T-helper 17 cell (primary cell): ENCODE measurements at places on chromosomes 11 and 22. TPM values are rescaled to one million over a fixed set of nuclear protein-coding genes. Genes with fewer than 3 reads are reported as not detected.

GRCh38 chr22:27715106-27715505, 86.5 kb downstream of the MN1 start:
- H3K27ac ChIP-seq, result no peak overlapping the region
- H3K36me3 ChIP-seq, result no peaks in the 10 kb centered on the region
- H3K4me1 ChIP-seq, result no peaks in the 10 kb centered on the region
- H3K4me3 ChIP-seq, result no peak overlapping the region

GRCh38 chr22:35649026-35649553, 844 bp downstream of the APOL6 start:
- DNase-seq, result no peak
- peaks cover 9% of the 10 kb centered on the region for H3K36me3 ChIP-seq
- H3K27me3 ChIP-seq, result no peaks in the 10 kb centered on the region
- H3K4me3 ChIP-seq, result peak overlapping the region; percentile 100

GRCh38 chr11:66311470-66311964, 5.3 kb downstream of the CD248 start:
- H3K27ac ChIP-seq, result peak overlapping the region; percentile 88
- H3K4me3 ChIP-seq, result peak overlapping the region; percentile 95
- no peak for DNase-seq
- H3K27me3 ChIP-seq, result peaks cover 7% of the 10 kb centered on the region
- H3K36me3 ChIP-seq, result no peaks in the 10 kb centered on the region

OTOG gene
- not detected for total RNA-seq

GRCh38 chr11:119332111-119332765, 2.1 kb upstream of the RNF26 start:
- H3K4me1 ChIP-seq, result peaks cover 20% of the 10 kb centered on the region
- H3K36me3 ChIP-seq, result peaks cover 5% of the 10 kb centered on the region
- peaks cover 16% of the 10 kb centered on the region for H3K27me3 ChIP-seq
- H3K27ac ChIP-seq, result peak overlapping the region; percentile 80
- no peak for DNase-seq

- no peak for DNase-seq
- H3K27me3 ChIP-seq, result no peaks in the 10 kb centered on the region
- H3K4me1 ChIP-seq, result peaks cover 4% of the 10 kb centered on the region
- H3K27ac ChIP-seq, result no peak overlapping the region
Observed at GRCh38 chr11:782264-783174, 5.2 kb upstream of the GATD1 start.

DNA sequence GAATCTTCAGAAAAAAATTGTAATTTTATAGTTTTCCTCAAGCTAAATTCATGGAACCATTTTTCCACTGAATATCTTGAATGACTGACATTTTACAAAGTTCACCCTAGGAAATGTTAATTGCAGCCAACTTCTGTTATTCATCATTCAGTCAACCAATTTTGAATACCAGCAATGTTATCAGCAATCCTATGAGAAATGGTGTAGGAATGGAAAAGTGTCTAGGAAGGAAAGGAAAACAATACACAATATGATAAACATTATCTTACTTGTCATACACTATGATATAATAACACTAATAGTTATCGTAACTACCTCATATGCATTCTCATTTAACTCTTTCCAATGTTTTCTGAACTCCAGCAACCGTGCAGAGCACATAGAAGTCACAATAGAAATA, 790.5 kb upstream of the LRRC4C start:
- no peaks in the 10 kb centered on the region for H3K36me3 ChIP-seq
- DNase-seq, result no peak
- H3K27me3 ChIP-seq, result no peaks in the 10 kb centered on the region
- no peaks in the 10 kb centered on the region for H3K4me1 ChIP-seq
- H3K27ac ChIP-seq, result no peak overlapping the region

DNA sequence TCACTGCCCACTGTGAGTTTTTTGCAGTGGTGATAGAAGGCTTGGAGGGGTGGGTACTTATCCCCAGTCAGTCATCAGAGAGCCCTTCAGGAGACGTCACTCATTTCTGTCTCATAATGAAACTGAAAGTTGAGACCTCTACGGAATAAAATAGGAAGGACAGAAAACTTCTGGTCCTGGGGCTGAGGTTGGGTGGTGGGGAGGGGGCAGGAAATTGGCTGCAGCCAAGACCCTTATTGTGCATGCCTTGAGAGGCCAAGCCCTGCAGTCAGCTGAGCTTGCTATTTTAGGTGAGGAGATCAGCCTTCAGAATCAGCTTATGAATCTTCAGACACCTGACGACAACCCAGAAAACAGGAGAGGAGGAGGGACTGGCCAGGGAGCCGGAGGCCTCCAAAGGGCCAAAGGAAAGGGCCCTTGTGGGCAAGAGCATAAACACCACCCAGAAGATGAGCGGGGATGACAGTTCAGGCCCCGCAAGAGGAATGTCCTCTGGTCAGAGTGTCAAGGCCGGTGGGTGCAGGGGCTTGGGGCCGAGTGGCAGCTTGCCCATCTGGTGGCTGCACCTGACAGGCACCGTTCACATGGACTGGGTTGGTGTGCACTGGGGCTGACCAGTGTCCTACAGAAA, 17.9 kb upstream of the ADA2 start:
- peak overlapping the region; percentile 95 for H3K27ac ChIP-seq
- H3K4me1 ChIP-seq, result peaks cover 6% of the 10 kb centered on the region
- no peaks in the 10 kb centered on the region for H3K36me3 ChIP-seq
- no peak for DNase-seq
- H3K27me3 ChIP-seq, result no peaks in the 10 kb centered on the region

- H3K36me3 ChIP-seq, result no peaks in the 10 kb centered on the region
- DNase-seq, result no peak
- H3K27ac ChIP-seq, result no peak overlapping the region
- H3K27me3 ChIP-seq, result no peaks in the 10 kb centered on the region
Observed at GRCh38 chr11:65672180-65672860, 9.6 kb upstream of the RELA start.

DNA sequence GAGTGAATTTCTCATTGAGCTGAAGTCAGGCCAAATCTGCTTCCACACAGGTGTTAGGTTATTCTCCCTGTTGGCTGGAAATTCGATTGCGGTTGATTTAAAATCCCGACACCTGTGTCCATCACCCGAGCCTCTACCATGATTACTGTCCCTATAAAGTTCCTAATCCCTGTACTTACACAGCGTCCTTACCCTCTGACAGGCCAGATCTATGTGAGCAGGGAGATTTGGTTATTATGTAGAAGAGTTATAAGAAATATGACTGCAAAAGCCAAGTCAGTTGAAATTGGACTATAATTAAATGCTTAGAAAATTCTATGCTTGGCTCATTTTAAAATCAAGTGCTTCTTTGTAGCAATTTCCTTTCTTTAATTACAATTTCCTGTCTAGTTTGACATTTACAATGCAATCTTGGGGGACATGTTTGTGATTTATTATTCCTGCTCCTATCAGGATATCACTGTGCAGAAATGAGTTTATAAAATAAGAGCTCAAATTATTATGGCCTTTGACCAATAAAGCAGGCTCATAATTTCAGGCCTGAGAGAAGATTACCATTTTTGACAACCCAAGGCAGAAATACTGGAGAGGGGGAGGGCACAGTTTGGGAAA, 32.5 kb upstream of the LMO1 start:
- no peak overlapping the region for H3K27ac ChIP-seq
- no peak overlapping the region for H3K4me3 ChIP-seq
- no peak for DNase-seq
- peaks cover 4% of the 10 kb centered on the region for H3K36me3 ChIP-seq
- no peaks in the 10 kb centered on the region for H3K4me1 ChIP-seq

DNA sequence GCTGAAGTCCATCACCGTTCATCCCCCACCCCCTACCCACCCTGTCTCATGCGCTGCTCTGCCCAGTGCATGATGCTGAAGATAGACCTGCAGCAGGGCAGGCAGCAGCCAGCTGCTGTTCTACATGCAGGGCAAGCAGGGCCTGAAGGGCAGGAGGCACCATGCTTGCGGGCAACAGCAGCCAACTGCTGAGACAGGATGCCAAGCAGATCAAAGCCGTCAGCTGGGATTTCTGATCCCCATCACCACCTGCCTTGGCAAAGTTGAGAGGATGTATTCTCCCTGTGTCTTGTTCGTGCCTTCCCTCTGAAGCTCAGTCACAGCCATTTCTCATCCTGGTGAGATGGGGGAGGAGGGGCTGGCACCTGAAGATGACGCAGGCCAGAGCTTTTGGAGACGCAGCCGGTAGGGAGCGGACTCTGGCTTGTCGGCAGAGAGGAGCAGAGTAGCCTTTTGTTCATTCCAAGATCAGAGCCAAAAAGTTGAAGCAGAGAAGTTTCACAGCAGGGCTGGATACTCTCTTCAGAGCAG, 227.0 kb downstream of the GRIK4 start:
- H3K36me3 ChIP-seq, result no peaks in the 10 kb centered on the region
- H3K27me3 ChIP-seq, result peaks cover 37% of the 10 kb centered on the region
- no peak overlapping the region for H3K4me3 ChIP-seq
- no peak overlapping the region for H3K27ac ChIP-seq
- DNase-seq, result no peak

CD59 gene
- 48.7 TPM for total RNA-seq

OR6A2 gene
- total RNA-seq, result not detected

DNA sequence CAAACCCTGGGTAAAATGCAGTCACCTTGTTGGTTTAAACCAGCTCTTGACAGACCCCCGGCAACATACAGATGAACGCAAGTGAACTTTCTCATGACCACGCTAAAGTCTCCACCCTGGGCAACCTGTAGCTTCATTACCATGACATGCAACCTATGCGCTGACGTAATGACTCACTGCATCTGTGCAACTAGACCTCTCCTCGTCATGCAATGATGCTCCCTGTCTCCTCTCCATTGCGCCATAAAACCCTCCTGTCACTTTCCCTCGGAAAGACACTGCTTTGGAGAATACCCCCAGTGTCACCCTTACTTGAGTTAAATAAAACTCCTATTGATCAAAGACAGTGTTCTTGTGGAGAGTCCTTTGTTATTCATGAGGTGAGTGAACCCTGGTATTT, 52.5 kb downstream of the RCN1 start:
- H3K27ac ChIP-seq, result no peak overlapping the region
- H3K4me3 ChIP-seq, result no peak overlapping the region

OR8A1 gene
- total RNA-seq, result not detected

- H3K4me3 ChIP-seq, result no peak overlapping the region
- no peak for DNase-seq
- no peaks in the 10 kb centered on the region for H3K4me1 ChIP-seq
- H3K27me3 ChIP-seq, result peaks cover 51% of the 10 kb centered on the region
- H3K27ac ChIP-seq, result no peak overlapping the region
- H3K36me3 ChIP-seq, result peaks cover 2% of the 10 kb centered on the region
Observed at GRCh38 chr11:117591316-117592039, 205.5 kb downstream of the DSCAML1 start.

GRCh38 chr11:119803726-119804294, 74.8 kb upstream of the NECTIN1 start:
- H3K27ac ChIP-seq, result no peak overlapping the region
- no peaks in the 10 kb centered on the region for H3K36me3 ChIP-seq
- H3K27me3 ChIP-seq, result peaks cover 43% of the 10 kb centered on the region
- DNase-seq, result no peak

OR52H1 gene
- not detected for total RNA-seq

GRCh38 chr11:128359515-128359914, 227.8 kb downstream of the ETS1 start:
- DNase-seq, result no peak
- H3K27ac ChIP-seq, result no peak overlapping the region
- H3K4me1 ChIP-seq, result peaks cover 22% of the 10 kb centered on the region
- no peak overlapping the region for H3K4me3 ChIP-seq
- no peaks in the 10 kb centered on the region for H3K27me3 ChIP-seq
- H3K36me3 ChIP-seq, result peaks cover 4% of the 10 kb centered on the region

DNA sequence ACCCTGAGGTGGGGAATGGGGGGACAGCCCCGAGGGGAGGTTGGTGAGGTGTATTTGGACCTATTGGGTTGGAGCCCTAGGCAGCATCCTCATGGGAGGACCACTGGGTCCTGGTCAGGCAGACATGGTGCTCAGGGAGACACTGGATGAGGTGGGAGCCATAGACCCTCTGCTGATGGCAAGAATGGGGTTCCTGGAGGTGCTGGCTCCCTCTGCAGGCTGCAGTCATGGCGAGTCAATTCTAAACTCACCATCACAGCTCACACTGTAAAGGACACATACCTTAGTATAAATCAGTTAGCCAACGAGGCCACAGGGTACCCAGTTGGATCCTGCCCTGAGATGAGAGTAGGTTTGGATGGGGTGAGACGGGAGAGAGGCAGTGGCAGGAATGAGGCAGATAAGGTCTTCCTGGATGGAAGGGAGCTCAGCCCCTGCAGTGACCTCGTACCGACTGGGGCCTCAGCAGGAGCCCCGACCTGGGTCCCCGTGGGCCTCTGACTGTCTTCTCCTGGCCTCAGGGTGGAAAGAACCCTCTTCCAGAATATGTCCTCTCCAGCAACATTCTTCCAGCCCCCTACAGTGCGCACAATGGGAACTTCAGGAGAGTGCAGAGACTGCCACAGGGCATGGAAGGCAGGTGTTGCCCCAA, 1.7 kb upstream of the GAB4 start:
- no peaks in the 10 kb centered on the region for H3K4me1 ChIP-seq
- H3K36me3 ChIP-seq, result peaks cover 5% of the 10 kb centered on the region
- peaks cover 77% of the 10 kb centered on the region for H3K27me3 ChIP-seq
- no peak overlapping the region for H3K4me3 ChIP-seq

DNA sequence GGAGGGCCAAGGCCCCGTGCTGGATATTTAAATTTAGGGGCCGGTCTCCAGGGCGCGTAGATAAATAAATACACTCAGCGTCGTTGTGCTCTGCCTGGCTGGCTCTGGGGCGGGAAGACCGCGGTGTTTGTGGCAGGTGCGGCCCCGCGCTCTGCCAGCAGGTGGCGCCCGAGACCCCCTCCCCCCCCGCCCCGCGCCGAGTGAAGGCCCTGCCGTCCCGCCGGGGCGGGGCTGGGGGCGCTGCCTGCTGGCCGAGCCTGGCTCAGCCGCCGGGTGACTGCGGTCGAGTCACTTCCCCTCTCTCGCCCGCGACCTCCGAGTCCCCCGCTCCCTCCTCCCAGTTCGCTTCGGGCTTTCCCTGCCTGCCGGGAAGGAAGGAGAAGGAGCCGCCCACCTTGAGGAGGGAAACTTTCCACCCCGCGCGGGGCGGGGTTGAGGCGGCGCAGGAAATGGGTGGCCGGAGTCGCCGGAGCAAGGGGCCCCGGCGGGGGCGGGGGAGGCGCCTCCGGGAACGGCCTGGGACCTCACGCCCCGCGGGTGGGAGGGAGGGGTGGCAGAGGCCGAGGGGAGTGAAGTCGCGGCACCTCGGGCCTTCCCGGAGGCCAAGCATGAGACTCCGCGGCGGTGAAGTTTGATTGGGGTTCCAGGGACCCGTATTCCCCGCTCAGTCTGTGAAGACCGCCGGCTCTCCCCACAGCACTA, 1.6 kb upstream of the EHBP1L1 start:
- H3K27ac ChIP-seq, result peak overlapping the region; percentile 99
- H3K4me1 ChIP-seq, result peaks cover 57% of the 10 kb centered on the region
- DNase-seq, result peak; percentile 70
- no peaks in the 10 kb centered on the region for H3K27me3 ChIP-seq
- peak overlapping the region; percentile 94 for H3K4me3 ChIP-seq

DNA sequence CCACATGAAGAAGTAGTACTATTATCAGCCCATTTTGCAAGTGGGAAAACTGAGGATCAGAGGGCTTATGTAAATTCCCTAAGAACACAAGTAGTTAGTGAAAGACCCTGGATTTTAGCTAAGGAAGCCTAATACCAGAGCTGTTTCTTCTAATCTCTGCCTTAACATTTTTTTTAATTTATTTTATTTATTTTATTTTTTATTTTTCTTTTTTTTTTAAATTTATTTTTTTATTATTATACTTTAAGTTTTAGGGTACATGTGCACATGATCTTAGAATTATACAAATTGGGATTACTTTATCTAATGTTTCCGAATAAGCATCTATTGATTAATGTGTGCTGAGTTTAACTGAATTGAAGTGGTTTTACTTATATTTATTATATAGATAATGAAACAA, 1015.3 kb downstream of the LRRC4C start:
- no peaks in the 10 kb centered on the region for H3K4me1 ChIP-seq
- H3K27me3 ChIP-seq, result no peaks in the 10 kb centered on the region
- DNase-seq, result no peak
- no peaks in the 10 kb centered on the region for H3K36me3 ChIP-seq
- no peak overlapping the region for H3K27ac ChIP-seq

OR8D1 gene
- total RNA-seq, result not detected
